Bronchial smooth muscle cell (primary cell): ENCODE measurements at places on chromosomes 13 and 19. TPM values are rescaled to one million over a fixed set of nuclear protein-coding genes. Genes with fewer than 3 reads are reported as not detected.

Gene OR10H1
- not detected in 2 replicates for total RNA-seq

Gene IZUMO4
- 1.7 and 1.9 TPM in 2 replicates for total RNA-seq

Gene GPR183
- total RNA-seq, result not detected in 2 replicates

Gene ZNF556
- total RNA-seq, result 0.09 TPM in 1 of 2 replicates, not detected in the other

Gene FGF14
- total RNA-seq, result 3.0 and 4.6 TPM in 2 replicates

Gene TMEM190
- total RNA-seq, result 0.47 TPM in 1 of 2 replicates, not detected in the other

Gene CGB2
- total RNA-seq, result not detected in 2 replicates

Gene PDX1
- total RNA-seq, result not detected in 2 replicates

Gene CD70
- total RNA-seq, result 0.09 and 0.32 TPM in 2 replicates

Gene STK11
- 74.2 and 98.7 TPM in 2 replicates for total RNA-seq

Gene CELF5
- not detected in 2 replicates for total RNA-seq

Gene ZNF667
- 5.4 and 6.8 TPM in 2 replicates for total RNA-seq

Gene CFAP97D2
- total RNA-seq, result not detected in 2 replicates

Gene SYNE4
- 0.16 TPM in 1 of 2 replicates, not detected in the other for total RNA-seq

Gene ZNF45
- 16.4 and 16.6 TPM in 2 replicates for total RNA-seq

Gene PLEKHF1
- 39.1 and 54.3 TPM in 2 replicates for total RNA-seq

Gene ZNF146
- total RNA-seq, result 68.6 and 80.4 TPM in 2 replicates

Gene SMIM44
- not detected in 2 replicates for total RNA-seq

Gene LILRA1
- not detected in 2 replicates for total RNA-seq

Gene ZNF534
- total RNA-seq, result 0.17 TPM in 1 of 2 replicates, not detected in the other

Gene ZNF69
- total RNA-seq, result 2.9 and 4.1 TPM in 2 replicates

Gene ATP8A2
- 0.09 and 2.2 TPM in 2 replicates for total RNA-seq

Gene RAB20
- total RNA-seq, result 2.2 and 4.6 TPM in 2 replicates

Gene PSG6
- total RNA-seq, result not detected in 2 replicates

Gene CEACAM8
- not detected in 2 replicates for total RNA-seq

Gene MEIOSIN
- total RNA-seq, result not detected in 2 replicates

Gene ZMYM2
- 36.7 and 40.2 TPM in 2 replicates for total RNA-seq

Gene CAMSAP3
- total RNA-seq, result not detected in 2 replicates

Gene PRR36
- not detected in 2 replicates for total RNA-seq

Gene IRS2
- total RNA-seq, result 1.7 and 3.5 TPM in 2 replicates

Gene TSHZ3
- 4.2 and 6.8 TPM in 2 replicates for total RNA-seq

Gene CRLF1
- 92.0 and 110 TPM in 2 replicates for total RNA-seq
